H4 (cell line): ENCODE measurements at places on chromosomes 7 and 10. TPM values are rescaled to one million over a fixed set of nuclear protein-coding genes. Genes with fewer than 3 reads are reported as not detected.
A peak's percentile ranks its signal among the peaks of the same experiment; 100 is the strongest.

- DNase-seq, result no peak
Observed at GRCh38 chr7:101420436-101420835, 57.8 kb downstream of the COL26A1 start.

GRCh38 chr7:25503306-25503705 lies 275.0 kb upstream of the NPVF start:
- no peak for DNase-seq

DNA sequence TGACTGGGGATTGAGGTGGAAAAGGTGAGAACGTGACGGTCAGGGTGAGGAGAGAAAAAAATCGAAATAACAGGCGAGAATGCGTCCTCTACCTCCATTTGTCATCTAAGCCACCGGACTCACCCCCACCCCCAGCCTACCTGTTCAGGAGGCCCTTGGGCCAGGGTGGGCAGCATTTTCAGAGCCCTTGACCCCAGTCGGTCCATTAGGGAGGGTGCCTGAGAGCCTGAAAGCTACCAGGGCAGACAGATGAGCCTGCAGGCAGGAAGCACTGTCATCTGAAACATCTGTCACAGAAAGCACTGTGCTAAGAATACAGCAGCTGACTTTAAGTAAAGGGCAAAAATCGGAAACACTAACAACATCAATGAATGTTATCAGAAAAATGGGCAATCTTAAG lies 47.0 kb downstream of the MAD1L1 start:
- no peak for DNase-seq

DNA sequence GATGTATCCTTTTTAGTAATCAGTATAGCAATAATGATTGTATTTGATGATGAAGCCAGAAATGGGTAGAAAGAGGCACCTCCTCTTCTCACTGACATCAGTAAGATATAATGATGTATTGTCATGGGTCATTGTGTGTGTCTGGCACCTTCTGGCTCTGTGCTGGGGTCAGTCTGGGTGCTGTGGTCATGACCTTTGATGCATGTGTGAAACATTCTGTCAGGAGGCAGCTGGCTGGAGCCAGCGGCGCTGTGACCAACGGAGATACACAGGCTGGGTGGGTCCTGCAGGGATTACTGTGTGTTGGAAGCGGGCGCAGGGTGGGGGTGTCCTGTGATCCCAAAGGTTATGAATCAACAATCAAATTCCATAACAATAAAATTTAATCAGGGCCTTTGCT lies 35.2 kb downstream of the EEPD1 start:
- DNase-seq, result no peak

GRCh38 chr10:101889256-101890210 lies 45.9 kb upstream of the KCNIP2 start:
- DNase-seq, result peak; percentile 34

- no peak for DNase-seq
Observed at GRCh38 chr7:23788843-23789242, 78.8 kb downstream of the STK31 start.

- no peak for DNase-seq
Observed at GRCh38 chr10:101301111-101301731, 52.7 kb upstream of the BTRC start.

DNA sequence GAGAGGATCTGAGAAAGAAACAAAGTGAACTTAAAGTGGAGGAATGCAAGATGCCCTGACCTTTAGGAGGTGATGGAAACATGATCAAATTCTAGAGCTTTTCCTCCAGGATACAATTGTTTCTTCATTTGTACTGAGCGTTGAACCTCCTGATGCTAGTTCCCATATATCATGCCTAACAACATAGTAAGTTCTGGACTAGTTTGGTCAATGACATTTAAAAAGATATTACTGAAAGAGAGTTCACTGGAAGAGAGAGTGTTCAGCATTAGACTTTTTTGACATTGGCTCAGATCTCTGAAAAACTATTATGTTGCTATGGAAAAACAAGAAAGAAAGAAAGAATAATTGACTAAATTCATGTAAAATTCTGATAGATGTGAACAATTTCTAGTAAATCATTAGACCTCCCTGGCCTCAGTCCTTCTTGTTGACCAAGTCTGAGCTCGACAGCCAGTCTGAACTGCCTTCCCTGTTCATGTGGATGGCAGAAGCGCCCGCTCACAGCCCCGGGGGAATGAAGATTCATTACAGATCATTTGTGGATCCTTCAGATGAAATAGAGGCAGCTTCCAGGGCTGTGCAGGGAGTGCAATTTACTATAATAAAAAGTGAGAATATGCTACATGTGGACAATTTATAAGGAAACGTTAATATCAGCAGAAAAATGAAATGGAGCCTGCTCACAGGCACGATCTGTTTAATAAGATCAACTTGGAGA lies 442.1 kb downstream of the GRID1 start:
- DNase-seq, result no peak

- DNase-seq, result no peak
Observed at GRCh38 chr7:108452707-108453106, 3.5 kb downstream of the NRCAM start.

DNA sequence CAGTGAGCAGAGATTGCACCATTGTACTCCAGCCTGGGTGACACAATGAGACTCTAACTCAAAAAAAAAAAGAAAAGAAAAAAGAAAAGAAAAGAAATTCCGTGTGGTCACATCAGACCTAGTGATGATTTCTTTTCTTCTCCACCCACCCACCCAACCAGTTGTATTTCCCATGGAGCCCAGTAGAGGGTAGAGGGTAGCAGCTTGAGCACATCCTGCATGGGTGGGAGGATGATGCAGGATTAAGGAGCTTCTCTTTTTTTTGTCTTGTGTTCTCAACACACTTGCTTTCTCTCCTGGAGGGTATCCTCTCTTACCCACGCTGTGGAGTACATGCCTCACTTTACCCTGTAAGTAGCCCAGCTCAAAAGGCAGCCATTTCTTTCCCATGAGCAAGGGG lies 118.6 kb upstream of the CARD11 start:
- peak; percentile 64 for DNase-seq

GRCh38 chr10:27944005-27944404 lies 54.9 kb downstream of the ODAD2 start:
- no peak for DNase-seq

- DNase-seq, result no peak
Observed at GRCh38 chr10:14192746-14193145, 138.0 kb downstream of the FRMD4A start.

GIMAP5 gene
- 0.12 and 1.2 TPM in 2 replicates for total RNA-seq

BLVRA gene
- total RNA-seq, result 86.1 and 109 TPM in 2 replicates

WNT8B gene
- total RNA-seq, result not detected in 2 replicates

C7orf57 gene
- total RNA-seq, result 0.06 and 0.08 TPM in 2 replicates

FGF8 gene
- total RNA-seq, result not detected in 2 replicates

SPDYE1 gene
- not detected in 2 replicates for total RNA-seq
